ENCODE measurements at places on chromosomes 12 and 14.
A peak's percentile ranks its signal among the peaks of the same experiment; 100 is the strongest.

GRCh38 chr12:16603916-16604575, 1.9 kb downstream of the LMO3 start:
- DNase-seq = no peak

DNA sequence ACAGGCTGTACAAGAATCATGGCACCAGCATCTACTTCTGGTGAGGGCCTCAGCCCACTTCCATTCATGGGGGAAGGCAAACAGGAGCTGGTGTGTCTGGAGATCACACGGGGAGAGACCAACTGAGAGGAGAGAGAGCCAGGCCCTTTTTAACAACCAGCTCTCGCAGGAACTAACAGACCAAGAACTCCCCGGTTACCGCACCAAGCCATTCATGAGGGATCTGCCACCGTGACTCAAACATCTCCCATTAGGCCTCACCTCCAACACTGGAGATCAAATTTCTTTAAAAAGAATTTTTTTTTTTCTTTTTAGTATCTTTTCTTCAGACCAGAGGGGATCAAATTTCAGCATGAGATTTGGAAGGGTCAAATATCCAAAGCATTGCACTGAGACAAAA, 16.7 kb upstream of the AQP2 start:
- no peak for DNase-seq

DNA sequence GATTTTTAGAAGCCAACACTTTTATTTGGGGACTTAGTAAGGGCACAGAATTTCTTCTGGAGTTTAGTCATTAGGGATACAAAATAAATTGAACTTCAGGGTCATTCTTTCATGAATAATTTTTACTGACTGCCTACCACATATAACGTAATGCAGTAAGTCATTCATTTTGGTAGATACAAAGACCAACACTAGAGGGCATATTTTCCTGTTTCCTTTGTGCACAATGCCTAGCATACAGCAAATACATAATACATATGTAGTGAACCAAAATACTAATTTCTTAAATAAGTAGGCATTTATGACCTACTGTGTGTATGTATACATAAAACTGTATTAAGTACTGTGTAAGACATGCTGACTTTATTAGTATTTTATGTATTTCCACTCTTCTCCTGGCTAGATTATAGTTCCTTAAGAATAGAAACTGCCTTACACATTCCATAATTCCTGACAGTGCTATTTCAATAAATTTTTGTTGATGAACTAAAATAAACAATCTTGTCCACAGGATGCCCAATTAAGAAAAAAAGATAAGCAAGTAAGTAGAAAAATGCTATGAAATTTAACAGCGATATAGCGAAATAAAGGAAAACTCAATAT, 47.9 kb downstream of the PPP1R12A start:
- DNase-seq = no peak

- no peak for DNase-seq
Measured at GRCh38 chr12:2481346-2481745, 313.4 kb upstream of the FKBP4 start.

DNA sequence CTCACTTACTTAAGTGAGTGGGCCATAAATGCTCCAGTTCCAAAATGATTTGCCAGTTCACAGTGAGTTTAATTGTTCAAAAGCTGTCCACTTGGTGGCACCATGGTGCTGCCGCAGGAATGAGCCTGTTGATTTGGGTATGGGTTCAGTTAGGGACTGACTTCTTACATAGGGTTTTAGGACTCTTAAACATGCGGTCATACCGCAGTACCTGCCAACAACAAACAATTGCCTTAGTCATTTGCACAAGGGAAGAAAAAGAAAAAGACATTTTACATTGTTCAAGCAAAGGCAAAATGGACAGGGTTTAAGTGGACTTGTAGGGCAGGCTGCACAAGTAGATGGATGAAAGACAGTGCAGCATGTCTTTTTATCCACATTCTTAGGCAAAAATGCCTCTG, 80.0 kb upstream of the DBX2 start:
- DNase-seq = peak; percentile 1

DNA sequence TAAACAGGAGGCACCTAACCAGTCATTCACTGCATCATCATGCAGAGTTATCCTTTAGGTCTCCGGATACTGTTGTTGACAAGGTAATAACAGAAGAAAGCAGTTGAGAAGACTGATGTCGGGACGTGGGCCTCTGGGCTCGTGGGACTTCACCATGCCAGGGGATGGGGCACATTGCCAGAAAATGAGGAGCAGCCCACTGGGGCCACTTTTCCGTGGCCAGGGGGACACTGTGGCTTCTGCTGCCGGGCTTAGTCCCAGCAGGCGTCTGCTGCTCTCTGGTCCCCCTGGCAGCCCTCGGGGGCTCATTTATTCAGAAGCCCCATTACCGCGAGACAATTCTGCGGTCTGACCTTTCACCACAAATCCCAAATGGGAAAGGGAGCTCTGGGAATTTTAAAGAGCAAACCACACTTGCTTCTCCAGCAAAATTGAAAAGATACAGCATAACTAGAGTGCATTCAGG, 201.2 kb downstream of the DAD1 start:
- DNase-seq = no peak

- DNase-seq = no peak
Measured at GRCh38 chr14:77276295-77276935, 5.4 kb upstream of the NGB start.

DNA sequence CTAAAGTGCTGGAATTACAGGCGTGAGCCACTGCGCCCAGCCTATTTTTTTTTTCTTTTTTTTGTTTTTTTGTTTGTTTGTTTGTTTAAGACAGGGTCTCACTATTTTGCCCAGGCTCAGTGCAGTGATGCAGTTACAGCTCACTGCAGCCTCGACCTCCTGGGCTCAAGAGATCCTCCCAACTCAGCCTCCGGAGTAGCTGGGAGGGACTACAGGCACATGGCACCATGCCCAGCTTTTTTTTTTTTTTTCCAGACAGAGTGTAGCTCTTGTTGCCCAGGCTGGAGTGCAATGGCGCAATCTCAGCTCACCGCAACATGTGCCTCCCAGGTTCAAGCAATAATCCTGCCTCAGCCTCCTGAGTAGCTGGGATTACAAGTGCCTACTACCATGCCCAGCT, 5.8 kb upstream of the ITFG2 start:
- no peak for DNase-seq

- no peak for DNase-seq
Measured at GRCh38 chr14:21070610-21071224, 613 bp downstream of the ARHGEF40 start.

GRCh38 chr14:85115921-85116320, 414.0 kb upstream of the FLRT2 start:
- no peak for DNase-seq

- no peak for DNase-seq
Measured at GRCh38 chr14:96091149-96091693, 52.1 kb downstream of the C14orf132 start.

DNA sequence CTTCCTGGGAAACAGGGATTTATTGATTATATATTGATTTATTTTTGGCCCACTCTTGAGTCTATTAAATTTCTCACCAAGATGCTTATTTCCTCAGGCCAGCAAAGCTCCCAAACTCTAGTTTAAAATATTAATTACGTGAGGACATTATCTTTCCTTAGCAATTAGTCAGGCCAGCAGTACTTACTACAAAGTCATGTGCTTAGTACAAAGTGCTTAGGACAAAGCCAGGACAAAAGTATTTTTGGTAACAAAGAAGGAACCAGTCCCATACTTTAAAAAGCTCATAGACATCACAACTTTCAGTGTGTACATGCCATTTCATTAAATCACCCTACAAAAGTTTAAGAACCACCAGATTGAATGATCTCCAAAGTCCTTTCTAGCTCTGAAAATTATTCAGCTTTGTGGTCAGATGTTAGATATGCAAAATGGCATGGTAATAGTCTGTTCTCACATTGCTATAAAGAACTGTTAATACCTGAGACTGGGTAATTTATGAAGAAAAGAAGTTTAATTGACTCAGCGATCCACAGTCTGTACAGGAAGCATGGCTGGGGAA, 94.7 kb upstream of the PWP1 start:
- DNase-seq = no peak

- no peak for DNase-seq
Measured at GRCh38 chr12:32893043-32893442, 3.5 kb downstream of the PKP2 start.

GRCh38 chr12:57332646-57333312, 81.8 kb upstream of the STAC3 start:
- DNase-seq = no peak

- DNase-seq = no peak
Measured at GRCh38 chr14:36647824-36648753, 13.6 kb upstream of the PAX9 start.

DNA sequence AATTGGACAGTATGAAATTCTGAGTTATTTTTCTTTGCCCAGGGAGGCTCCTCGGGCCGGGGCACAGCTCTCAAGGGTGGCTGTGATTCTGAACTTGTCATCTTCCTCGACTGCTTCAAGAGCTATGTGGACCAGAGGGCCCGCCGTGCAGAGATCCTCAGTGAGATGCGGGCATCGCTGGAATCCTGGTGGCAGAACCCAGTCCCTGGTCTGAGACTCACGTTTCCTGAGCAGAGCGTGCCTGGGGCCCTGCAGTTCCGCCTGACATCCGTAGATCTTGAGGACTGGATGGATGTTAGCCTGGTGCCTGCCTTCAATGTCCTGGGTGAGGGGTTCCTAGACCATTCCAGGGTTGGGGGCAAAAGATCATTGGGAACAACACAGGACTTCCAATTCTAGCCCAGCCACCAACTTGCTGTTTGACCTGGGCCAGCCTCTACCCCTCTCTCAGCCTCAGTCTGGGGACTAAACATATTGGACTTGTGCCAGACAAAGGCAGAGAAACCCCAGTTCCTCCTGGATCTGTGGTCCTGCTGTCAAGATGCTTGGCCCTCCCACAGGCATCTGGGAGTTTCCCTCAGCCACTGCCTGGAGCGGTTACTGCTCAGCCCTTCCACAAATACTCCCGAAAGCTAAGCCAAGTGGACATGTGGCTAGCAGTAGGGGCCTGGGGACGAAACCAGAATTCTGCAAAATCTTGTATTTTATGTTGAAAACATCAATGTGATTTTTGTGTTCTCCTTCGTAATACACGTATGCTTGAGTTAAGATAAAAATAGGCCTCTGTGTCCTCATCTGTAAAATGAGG, 3.5 kb downstream of the OAS3 start:
- DNase-seq = no peak

GRCh38 chr14:93732524-93732923, 55.8 kb downstream of the PRIMA1 start:
- no peak for DNase-seq

- no peak for DNase-seq
Measured at GRCh38 chr12:131929581-131930456, 743 bp downstream of the PUS1 start.

- no peak for DNase-seq
Measured at GRCh38 chr14:78933948-78934524, 763.9 kb downstream of the NRXN3 start.

DNA sequence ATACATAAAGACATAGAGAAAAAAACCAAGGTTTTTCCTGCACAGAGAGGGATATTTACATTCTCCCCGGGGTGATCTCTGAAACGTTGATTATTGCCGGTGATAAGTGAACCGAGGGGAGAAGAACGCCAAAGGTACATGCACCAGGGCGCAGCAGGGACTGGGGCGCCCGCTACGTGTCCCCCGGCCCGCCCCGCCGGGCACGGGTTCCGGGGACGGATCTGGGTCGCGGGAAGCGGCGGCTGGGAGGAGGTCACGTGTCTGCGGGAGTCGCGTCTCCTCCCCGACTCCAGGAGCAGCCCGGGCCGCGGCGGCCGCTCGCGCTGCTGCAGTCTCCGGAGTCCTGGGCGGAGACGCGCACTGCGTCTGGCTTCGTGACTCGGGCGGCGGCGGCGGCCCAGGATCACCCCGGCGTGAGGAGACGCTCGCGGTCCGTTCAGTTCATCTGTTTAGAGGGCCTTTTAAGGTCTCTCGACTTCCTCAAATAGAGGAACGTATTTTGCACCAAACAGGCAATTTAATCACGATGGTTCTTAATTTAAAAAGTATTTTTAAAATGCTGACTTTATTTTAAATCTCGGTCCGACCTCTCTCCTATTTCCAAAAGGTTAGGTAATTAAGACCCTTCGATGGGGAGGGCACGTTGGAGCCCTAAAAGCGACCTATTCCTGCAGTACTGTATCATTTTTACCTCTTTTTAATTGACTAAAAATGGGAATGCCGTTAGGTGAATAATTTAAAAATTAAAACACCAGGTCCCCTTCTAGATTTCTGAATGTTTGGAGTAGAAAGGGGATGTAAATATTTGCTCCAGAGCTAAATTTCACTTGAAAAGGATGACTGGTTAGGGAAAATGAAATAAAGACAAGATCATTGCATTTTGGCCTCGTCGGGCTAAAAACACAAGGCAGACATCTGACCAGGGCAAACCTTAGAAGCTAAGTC, 1.8 kb upstream of the BHLHE41 start:
- DNase-seq = no peak

DNA sequence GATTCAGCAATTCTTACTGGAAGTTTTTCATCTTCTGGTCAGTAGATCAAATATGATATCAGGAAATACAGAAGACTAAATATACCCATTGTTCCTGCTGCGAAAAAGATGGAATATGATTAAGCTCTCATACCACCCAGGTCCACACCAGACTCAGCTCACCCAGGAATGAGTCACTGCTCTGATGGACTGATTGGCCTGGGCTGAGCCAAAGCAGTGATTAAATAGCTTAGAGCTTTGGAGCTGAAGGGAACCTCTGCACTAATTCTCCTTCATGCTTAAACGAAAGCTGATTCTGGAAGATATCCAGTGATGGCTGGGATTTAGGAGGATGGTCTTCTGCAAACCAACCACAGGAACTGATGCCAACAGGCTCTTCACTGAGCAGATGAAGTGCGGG, 62.0 kb upstream of the SYT1 start:
- no peak for DNase-seq

- no peak for DNase-seq
Measured at GRCh38 chr12:6039894-6040601, 84.4 kb downstream of the VWF start.

DNA sequence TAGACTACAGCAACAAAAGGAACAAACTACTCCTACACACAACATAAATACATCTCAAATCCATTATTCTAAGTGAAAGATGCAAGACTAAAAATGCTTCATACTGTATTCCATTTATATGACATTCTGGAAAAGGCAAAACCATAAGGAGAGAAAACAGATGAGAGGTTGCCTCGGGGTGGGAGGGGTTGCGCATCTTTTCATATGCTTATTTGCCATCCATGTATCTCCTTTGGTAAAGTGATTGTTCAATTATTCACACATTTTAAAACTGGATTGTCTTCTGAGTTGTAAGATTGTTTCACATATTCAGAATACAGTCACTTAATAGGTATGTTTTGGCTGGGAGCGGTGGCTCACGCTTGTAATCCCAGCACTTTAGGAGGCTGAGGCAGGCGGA, 5.1 kb upstream of the TMEM263 start:
- DNase-seq = no peak

GRCh38 chr12:54004841-54005530, 3.8 kb upstream of the HOXC8 start:
- no peak for DNase-seq

DNA sequence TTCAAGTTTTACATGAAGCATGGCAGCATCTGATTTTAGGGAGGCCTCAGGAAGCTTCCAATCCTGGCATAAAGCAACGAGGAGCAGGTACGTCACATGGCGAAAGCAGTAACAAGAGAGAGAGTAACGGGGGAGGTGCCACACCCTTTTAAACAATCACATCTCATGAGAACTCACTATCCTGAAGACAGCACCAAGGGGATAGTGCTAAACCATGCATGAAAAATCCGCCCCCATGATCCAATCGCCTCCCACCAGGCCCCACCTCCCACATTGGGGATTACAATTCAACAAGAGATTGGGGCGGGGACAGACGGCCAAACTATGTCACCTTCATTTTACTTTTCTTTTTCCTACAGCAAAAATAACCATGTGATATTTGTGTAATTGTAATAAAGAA, 7.2 kb upstream of the MAP3K9 start:
- DNase-seq = no peak

GRCh38 chr12:41604830-41605229, 416.7 kb downstream of the PDZRN4 start:
- DNase-seq = no peak
